Suprapubic skin (tissue), 4 donors: ENCODE measurements at places on chromosomes 16 and 17.

- DNase-seq, result no peak
These were observed 94.6 kb downstream of the RGS9 start for GRCh38 chr17:65231662-65232335.

- DNase-seq, result no peak
These were observed 2.2 kb downstream of the NT5M start for GRCh38 chr17:17305281-17305801.

DNA sequence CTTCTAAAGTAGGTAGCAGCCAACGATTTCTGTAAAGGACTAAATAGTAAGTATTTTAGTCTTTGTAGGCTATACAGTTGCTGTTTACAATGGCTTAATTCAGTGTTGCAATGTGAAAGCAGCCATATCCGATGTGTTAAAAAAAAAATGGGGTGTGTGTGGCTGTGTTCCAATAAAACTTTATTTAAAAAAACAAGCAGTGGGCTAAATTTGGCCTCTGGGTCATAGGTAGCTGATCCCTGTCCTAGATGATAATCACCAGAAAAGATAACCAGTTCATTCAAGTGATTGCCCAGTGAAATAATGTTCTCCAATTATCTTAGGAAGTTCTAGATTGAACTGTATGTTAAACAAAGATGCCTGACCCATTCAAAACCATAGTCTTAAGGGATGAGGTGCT is 124.3 kb downstream of the MAP2K6 start:
- no peak for DNase-seq

GRCh38 chr16:50215680-50216079 is 50.7 kb upstream of the ADCY7 start:
- no peak for DNase-seq

GRCh38 chr16:30541502-30542329 is 7.1 kb upstream of the ZNF747 start:
- no peak for DNase-seq

DNA sequence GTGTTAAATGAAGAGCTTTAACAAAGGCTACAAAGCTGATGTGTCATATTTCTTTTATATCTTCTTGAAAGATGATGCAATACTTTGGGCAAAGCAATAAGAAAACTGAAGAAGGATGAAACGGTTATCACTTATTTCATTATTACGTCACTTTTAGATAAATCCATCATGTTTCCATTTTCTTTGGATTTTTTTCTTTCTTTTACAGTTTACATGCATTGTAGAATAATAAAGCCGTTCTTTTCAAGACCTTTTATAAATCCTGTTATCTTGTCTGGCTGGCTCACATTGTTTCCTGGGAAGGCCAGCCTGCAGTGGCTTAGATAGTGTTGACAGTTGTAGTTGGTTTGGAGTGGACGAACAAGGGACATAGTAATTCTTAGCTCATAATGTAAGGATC is 28.9 kb downstream of the TANC2 start:
- no peak for DNase-seq

DNA sequence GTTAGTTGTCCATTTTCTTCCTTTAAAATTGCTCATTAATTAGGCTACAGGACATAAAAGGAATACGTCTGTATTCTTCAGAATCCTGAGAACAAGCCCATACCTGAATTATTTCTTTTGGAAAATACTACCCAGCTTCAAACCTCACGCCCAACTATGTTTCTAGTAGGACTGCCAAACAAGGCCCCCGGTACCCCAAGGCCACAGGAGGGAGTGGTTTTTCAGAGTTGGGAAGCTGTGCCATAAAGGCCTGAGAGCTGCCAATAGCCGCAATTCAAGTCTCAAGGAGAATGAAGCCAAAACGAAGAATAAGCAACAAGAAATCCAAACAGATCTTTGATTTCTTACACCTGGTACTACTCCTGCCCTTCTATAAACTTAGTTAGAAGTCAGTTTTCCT is 48.3 kb downstream of the UBE2G1 start:
- DNase-seq, result no peak

DNA sequence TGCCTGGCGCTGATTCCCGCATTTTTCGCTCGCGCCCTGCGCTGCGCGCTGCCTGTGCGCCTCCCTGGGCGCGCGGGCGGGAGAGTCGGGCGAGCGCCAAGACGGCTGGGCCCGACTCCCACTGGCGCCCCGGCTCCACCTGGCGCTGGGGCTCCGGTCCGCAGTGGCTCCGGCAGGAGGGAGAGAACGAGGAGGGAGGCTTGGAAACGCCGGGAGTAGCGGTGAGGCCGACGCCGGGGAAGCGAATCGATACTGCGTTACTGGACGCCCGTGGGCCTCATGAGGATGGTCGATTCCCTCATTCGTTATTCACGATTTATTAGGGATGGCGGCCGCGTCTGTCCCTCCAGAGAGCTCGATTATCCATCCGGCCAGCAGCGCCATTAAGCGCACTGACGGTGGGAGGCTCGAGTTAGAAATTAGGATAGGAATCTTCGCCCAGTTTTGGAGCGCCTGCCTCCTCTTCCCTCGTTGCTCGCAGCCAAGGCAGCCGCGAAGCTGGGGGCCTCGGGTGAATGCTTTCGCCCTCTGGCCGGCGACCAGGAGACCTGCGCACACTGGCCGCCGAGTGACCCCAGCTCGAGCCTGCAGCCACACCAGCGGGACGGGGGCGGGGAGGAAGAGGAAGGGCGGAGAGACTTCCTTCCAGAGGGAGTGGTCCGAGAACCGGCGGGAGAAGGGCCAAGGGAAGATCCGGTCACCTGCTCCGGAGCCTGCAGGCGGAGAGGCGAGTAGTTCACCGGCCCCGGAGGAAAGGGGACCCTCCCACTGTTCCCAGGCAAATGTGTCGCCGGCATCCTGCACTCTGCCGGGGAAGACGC is 1.3 kb upstream of the PCGF2 start:
- peak; percentile 91 for DNase-seq

DNA sequence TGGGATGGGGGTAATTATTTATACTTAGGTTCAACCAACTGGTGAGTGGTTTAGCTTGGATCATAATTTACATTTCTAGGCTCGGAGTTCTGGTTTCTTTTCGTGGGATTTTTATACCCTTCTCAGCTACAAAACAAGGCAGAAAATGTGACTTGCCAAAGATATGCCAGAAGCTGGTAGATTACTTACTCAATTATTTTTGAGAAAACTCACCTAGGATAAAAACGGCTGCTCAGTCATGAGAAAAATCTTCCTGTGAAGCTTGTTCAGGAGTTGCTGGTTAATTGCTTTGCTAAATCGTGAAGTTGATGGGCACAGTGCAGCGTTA is 1.1 kb downstream of the NDEL1 start:
- DNase-seq, result no peak

DNA sequence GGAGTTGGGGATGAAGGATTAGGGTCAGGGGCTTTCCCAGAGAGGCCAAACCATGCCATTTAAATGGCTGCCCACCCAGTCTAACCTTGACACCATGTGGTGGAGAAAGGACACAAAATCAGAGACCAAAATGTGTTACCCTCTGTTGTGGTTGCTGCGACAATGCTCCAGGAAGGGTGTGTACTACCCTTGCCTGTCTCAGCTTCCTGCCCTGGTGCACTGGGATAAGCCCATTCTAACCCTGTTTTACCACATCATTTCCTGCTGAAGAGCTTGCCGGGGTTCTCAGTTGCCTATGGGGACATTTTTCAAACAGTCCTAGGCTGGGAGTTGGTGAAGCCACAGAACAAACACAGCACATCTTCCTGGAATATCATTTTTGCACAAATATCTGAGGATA is 4.9 kb downstream of the OR4D1 start:
- DNase-seq, result no peak

DNA sequence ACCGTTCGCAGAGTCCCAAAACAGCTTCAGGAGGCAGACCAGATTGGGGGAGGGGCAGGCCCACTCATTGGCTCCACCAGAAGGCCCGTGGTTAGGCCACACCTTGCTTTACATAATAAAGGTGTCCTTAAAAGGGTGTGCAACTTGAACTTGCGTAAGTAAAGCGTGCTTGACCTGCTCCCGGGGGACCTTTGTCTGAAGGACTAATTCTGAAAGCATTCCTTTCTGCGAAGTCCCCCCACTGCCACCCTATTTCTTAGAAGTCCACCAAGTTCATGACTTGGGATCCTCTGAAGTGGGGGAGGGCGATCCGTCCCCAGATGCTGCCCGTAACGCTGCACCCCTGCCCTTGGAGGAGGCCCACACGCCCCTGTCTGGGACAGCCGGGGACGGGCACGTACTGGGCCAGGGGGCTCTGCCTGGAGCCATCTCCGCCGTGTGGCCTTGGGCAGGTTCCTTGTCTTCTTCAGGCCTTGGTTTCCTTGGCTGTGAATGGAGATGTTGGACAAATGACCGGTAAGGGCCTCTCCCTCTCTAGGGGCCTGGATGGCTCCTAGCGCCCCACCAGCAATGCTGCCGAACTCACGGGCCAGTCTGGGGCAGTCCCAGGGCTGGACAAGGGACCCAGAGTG is 823 bp upstream of the ZNF469 start:
- no peak for DNase-seq

DNA sequence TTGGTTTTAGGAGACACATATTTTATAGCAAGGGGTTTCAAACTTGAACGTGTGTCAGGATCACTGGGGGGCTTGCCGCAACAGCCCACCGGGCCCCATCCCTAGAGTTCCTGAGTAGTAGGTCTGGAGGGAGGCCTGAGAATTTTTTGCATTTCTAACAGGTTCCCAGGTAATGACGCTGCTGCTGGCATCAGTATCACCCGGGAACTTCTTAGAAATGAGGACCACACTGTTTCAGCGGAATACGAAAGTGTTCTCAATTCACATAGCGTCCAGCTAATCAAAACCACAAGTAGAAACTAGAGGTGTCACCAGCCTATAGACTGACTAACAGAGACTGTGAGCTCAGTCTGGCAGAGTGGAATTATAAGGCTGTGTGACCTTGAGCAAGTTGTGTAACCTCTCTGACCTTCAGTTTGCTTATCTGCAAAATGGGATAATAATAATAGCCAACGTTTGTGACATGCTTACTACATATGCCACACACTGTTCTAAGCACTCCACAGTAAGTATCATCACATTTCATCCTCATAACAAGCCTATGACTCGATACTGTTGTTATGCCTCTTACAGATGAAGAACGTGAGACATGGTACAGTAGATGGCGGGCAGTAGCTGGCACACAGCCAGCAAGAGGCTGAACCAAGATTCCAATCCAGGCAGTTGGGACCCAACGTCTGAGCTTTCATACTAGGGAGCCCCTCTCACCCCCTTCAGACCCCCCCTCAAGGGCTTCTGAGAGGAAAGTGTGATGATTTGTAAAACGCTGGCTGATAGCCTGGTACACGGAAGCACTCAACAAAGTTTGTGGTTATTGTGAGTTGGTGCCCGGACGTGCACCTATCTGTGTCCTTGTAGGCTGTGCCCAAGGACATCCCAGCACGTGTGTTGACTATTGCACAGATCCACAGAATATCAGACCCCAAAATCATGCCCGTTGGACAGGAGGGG is 4.6 kb upstream of the ICAM2 start:
- peak; percentile 60 for DNase-seq

GRCh38 chr17:50832864-50833381 is 2.5 kb upstream of the WFIKKN2 start:
- DNase-seq, result no peak

DNA sequence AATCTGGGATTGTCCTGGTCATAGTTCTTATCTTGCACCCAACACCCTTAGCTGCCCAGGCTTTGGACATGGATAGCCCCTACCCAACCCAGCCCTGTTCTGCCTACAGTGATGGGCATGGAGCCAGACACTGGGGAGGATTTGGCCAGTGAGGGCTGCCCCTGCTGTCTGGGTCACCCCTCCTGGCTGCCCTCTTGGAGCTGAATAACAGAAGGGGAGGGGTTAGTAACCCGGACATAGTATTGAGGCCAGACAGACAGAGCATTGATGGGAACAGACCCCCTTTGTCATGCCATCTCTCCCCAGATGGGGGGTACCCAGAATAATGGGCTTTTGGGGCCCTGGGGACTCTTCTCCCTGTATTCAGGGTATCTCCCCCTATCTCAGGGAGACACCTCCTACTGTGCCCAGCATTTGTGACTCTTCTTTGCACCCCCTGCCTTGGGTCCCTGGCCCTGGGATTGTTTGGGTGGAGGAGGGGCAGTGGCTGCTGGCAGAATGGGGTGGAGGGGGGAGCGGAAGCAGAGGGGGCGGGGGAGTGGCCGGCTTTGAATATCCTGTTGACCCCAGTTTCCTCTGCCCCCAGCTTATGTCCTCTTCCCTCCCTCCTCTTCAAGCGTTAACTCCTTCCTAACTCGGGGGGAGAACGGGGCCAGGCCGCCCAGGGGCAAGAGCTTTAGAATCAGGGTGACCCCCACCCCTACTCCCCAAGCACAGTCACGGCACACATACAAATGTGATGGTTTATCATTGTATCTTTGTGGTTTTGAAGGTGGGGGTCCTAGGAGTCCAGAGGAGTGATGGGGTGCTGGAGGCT is 17.0 kb downstream of the GJD3 start:
- no peak for DNase-seq

DNA sequence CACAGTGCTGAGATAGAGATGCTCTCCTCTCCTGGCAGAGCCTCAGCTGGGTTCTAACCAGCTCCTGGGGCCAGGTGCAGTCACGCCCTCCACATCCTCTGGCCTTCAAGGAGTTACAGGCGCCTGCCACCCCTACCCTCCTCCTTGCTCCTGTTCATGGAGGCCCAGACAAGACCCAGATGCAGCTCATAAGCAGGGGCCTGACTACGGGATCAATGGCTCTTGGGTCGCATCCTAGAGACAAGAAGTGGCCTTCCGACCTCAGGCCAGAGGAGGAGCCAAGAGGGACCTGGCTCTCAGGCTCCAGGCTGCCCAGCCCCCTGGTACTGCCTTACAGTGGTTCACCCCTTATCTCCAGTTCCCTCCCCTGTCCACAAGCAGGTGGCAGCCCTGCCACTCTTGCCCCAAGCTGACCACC is 23.0 kb downstream of the ARHGAP27 start:
- no peak for DNase-seq

DNA sequence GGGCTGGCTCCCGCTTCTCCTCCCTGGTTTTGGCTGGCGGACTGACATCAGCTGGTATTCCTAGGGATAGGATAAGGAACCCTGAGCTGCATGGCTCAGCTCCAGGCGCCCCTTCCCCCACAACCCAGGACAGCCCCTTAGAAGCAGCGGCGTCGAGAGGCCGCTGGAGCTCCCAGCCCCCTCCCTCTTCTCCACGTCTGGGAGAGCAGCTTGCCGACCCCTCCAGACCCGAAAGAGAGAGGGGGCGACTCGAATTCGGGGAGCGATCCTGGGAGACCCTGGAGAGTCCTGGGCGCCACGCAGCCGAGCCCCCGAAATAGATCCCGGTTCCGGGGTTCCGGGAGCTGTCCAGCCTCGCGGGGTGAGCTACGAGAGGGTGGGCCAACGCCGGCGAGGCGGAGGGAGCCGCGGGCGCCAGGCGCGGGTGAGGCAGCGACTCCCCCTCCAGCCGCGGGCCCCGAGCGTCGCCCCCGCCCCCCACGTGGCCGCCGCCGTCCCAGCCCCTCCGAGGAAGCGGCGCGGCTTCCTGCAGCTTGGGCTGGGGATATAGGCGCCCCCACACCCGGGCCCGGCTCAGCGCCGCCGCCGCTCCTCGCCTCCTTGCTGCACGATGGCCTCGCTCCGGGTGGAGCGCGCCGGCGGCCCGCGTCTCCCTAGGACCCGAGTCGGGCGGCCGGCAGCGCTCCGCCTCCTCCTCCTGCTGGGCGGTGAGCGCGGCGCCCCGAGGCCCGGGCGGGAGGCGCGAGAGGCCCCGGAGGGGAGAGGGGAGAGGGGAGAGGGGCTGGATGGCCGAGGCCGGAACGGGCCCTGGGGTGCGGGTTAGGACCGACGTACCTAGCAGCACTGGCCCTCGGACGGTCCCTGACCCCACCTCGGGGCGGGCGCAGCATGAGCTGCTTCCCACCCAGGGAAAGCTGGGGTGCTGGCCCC is at the start of gene RAMP2:
RAMP2 (plus strand) TSS at position 576 of the 930 bp plus-strand sequence; CDS start at position 611, 35 bp downstream.
- DNase-seq, result peak; percentile 66
